ENCODE measurements at places on chromosomes 1 and 21.
A peak's percentile ranks its signal among the peaks of the same experiment; 100 is the strongest.

GRCh38 chr1:222554177-222554576, 6.3 kb upstream of the HHIPL2 start:
- no peak for DNase-seq

- no peak for DNase-seq
These were observed 847 bp upstream of the RORC start for GRCh38 chr1:151832318-151832980.

DNA sequence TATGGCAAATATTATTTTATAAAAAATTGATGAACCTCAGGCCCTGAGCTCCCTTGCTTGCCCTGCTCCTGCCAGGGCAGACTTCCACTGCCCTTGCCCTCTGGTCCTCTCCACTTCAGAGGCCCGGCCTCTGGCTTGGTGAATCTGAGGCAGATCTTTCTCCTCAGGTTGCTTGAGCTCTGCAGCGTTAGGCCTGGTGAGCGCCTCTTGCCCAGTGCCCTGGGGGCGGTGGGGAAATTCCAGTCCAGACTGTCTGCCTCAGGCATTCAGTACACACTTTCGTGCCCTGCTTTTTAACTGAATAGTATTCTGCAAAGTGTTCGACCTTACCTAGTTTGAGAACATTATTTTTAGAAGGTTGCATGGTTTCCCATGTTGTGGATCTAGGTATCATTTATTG, 98.2 kb downstream of the PCBP3 start:
- DNase-seq: no peak

GRCh38 chr1:96416111-96416595, 305.4 kb upstream of the PTBP2 start:
- DNase-seq: no peak

- no peak for DNase-seq
These were observed 160.2 kb upstream of the COA6 start for GRCh38 chr1:234212764-234213657.

DNA sequence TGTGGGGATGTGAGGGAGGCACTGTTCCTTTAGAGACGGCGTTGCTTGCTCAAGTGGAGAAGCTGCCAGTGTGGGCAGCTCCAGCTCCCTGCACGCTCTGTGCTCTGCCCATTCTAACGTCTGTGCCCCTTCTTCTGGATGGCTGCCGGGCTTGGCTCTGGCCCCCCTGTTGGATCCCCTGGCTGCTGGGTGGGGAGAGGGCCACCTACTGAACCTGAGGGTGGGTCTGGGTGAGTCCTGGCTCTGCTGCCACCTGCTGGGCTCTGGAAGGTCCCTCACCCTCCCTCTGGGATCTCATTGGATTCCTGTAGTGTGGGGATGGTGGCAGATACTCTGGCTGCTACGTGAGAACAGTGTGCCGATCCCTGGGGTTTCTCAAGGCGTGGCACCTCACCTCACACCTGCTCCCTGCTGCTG, 5.0 kb downstream of the PFKL start:
- peak; percentile 70 for DNase-seq

GRCh38 chr1:64482128-64482527, 12.2 kb downstream of the CACHD1 start:
- DNase-seq: no peak

GRCh38 chr1:239555350-239555749, 169.0 kb downstream of the CHRM3 start:
- DNase-seq: no peak

DNA sequence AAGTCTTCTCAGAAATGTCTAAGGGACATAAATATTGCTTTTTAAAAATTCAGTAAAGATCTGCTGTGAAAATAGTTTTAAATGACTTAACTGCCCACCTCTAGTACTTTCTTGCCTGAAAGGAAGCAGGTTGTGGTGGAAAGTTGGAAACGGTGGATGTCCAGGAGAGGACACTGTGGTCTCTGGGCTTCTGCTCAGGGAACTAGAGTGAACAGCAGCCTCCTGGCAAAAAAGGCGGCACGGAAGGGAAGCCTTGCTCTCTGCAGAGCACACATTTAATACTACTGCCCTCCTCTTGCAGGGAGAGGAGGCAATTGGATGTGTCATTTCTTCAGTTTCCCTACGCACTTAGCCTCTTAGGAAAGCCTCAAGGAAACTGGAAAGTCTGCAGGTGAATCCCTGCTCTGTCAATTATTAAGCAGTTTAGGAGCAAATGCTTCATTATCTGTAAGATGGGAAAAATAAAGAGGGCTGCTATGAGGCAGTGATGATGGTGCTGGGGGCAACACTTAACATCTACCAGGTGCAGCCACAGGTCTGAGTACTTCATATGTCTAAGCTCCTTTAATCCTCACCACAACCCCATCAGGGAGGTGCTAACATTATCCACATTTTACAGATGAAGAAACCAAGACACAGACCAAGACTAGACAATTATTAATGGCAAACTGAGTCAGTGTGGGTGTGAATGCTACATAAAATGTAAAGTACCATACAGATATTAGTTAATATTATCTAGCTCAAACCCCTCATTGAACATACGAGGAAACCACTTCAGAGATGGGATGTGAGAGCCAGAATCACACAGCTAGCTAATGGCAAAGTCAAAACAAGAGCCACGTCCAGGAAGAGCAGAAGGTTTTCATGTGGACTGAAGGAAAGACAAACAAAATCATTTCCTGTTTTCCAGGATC, 108.9 kb upstream of the ADAR start:
- no peak for DNase-seq

DNA sequence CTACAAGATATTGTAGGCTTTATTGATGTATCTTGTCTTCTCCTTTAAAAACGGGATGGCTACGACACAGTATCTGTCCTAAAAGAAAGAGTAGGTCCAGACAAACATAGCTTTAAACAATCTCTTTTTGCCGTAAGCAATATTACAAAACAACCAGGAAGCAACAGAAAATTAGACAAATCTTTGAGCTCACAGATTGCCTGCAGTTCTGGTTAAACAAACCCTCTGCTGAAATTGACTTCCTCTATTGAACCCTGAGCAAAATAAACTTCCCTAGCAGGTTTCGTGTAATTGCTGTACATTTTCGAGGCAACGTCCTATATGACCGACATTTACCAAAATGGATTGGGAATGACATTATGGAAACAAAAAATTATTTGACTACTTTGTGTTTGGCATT, 50.6 kb downstream of the CHML start:
- no peak for DNase-seq

DNA sequence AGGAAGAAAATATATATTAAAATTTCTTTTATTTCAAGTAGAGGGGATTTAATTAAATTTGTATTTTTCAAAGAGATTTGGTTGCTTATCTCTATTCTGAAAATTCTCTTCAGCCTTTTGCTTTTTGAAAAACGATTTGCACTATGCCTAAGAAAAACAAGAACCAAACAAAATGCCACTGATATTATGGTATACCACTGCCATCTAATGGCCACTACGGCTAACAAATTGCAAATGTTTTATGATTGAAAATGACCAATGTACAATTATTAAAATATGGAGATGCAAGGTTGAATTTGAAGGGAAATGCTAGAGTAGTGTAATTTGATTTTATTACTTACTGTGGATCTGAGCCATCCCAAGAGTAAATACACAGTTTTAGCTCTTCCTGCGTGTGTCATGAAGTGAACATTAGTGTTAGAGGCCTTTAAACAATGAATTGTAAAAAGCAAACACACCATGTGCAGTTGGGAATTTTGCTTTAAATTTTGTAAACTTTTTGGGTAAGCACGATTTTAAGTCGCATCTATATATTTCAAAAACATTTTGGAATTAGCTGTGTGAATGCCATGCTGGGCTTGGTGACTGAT, 137.4 kb upstream of the USP25 start:
- no peak for DNase-seq

DNA sequence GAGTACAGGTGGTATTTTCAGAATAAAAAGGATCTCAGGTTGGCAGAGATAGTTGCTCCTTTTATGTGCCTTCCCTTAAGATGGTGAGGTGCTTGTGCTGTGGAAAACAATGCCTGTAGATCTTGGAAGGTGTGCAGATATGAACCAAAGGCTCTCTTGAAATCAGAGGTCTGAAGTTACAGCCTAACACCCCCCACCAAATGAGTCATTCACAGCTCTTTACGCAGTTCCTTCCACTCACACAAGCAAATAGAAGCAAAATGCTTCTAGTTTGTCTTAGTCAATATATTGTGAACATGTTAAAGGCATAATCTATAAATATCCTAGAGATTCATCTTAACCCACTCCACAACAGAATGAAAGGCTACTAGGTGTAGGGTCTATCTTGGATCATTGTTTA, 128.9 kb upstream of the NR5A2 start:
- no peak for DNase-seq

DNA sequence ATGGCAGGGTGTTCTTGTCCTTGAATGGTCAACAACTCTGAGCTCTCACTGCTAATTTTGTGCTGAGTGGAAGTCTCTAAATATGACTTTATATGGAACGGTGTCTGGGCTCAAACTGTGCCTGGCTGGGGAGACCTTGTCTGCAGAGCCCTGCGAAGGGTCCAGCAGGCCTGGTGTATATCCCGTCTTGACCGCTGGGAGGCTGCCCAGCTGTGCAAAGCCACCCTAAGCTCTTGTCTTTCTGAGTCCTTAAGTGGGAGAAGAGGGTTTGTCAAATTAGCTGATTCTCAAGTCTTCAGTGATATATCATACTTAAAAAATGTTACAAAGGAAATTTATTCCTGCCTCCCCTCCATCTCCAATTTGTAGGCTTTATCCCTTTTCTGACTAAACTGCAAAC, 198.7 kb downstream of the KCNJ6 start:
- no peak for DNase-seq

DNA sequence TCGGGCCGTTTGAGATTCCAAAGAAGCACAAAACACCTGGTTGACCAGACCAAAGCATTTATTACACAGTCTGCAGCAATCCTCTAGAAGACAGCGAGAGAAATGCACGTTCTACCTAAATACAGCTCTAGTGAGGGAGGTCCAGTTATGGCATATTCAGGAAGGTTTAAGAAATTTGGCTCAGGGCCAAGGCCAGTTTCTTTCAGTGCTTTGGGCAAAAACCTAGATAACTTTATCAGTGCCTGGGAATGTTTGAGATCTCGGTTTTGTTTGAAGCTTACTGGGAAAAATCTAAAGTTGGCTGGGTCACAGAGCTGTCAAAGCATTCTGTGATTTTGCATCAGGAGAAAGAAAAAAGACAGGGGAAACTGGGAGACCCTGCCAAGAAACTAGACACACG, 514.0 kb upstream of the TMPRSS15 start:
- DNase-seq: no peak

GRCh38 chr1:44318097-44319088, 36.7 kb downstream of the ERI3 start:
- no peak for DNase-seq

DNA sequence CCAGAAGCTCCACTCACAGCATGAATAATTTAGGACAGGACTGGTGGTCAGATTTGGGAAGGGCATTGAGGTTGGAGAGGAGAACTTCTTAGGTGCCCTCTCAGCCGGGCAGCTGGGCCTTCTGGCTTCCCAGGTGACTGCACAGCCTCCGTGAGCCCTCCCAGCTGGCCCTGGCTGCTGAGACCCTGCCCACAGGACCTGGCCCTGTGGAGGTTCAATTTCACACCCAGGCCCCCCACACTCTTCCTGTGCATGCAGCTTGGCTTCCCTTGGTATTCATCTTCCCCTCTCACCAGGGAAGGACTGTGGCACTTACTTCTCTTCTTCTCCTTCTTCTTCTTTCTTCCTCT, 50.6 kb downstream of the NDUFS5 start:
- no peak for DNase-seq

GRCh38 chr1:185971688-185972087, 237.5 kb downstream of the HMCN1 start:
- DNase-seq: no peak

- no peak for DNase-seq
These were observed 672.4 kb upstream of the TMPRSS15 start for GRCh38 chr21:19076031-19076430.

DNA sequence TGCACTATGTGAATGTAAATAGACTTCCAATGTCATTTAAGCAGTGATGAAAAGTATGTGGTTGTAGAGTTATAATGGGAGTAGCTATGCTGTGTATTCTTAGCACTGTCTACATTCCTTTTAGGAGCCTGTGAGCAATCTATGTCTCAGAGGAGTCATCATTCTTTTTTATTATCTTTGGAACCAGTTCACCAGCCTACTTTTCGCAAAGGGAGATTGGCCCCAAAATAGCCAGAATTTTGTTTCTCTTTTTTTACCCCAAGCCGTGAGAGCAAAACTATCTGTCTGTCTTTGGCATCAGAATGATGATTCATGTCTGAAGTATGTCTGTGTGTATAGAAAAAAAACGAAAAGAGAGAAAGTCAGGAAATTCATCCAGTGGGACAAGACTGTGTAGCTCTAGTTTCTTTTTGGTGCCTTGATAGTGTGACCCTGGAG, 44.2 kb downstream of the OSBPL9 start:
- DNase-seq: no peak

GRCh38 chr1:8914466-8914865, 31.2 kb upstream of the CA6 start:
- DNase-seq: no peak

GRCh38 chr1:66271904-66272254, 262.1 kb upstream of the SGIP1 start:
- DNase-seq: peak; percentile 60

DNA sequence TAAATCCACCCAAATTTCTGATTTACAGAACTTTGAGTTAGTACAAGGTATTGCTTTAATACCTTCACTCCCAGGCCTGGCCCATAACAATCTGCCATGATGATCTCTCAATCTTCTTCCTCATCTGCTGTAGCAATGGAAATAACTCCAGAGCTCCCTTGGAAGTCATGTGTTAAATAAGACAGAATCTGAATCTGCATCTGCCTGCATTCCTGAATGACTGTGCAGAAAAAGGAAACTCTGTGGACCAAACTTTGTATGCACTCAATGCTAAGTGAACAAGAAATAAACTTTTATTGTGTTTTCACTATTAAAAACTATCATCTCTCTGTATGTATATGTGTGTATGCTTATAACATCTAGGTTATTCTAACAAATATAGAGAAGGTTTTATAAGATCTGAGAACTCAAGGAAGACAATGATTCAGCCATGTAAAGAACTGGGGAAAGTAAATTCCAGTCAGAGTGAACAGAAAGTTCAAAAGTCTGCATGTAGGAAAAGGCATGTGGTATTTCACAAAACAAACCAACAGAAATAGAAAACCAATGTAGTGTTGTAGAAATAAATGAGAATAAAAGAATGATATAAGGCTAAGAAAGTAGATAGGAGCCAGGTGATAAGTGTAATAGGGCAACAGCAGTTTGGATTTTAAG, 390.2 kb downstream of the USH2A start:
- DNase-seq: no peak

- DNase-seq: no peak
These were observed 36.8 kb upstream of the RUNX3 start for GRCh38 chr1:24966724-24967346.

Data from caudate nucleus (tissue), 63 donors.